ENCODE measurements at places on chromosomes 5 and 9.

DNA sequence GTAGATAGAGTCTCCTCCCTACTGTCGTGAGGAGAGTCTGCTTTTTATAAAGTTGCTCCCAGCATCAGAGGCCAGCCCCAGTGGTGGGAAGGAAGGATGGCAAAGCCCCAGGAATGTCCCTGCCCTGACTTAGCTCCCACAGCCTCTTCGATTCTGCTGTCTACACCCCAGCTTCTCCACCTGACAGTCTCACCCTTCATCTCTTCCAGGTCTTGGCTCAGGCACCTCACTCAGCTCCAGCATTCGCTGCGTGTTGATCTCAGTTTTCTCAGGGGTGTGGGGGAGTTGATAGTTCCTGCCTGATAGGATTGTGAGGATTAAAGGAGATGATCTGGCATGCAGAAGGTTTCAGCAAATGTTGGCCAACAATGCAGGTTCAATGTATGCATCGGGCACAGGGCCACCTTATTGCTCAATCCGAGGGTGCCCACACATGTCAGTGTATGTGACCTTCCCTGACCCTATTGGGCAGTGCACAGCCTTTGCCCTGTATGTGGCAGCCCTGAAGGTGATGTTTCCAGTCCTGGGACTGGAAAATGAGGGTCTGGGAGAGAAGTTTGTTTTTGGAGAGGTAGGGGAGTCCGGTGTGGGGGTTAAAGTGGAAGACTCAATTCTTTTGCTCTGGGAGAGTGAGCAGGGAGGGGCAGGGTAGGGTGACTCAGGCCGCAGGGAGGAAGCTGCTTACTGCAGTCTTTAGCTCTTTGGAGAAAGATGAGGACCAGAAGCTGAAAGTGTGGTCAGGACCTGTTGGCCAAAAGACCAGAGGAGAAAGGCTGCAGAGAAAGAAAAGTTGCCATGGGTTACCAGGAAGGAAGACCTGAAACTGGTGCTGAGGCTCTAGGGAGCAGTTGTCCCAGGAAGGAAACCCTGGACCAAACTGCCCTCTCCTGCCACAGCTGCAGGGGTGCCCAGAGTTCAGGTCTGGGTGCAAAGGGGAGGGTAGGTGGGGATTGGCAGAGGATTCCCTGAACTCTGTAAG, 153.2 kb downstream of the MACROH2A1 start:
- DNase-seq, result no peak

DNA sequence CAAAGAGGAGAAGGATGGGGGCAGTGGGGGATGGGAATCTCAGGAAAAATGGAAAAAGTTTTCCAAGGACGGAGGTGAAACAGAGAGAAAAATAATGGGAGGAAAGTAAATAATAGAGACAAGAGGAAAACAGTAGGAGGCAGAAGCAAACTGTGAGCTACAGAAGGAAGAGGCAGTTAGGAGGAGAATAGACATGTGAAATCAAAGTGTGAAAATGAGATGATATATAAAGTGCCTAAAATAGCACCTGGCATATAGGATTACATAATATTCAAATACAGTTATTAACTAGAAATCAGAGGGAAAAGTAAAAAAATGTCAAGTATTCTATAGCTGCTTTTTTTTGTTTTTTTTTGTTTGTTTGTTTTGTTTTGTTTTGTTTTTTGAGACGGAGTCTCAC, 44.0 kb upstream of the PLIN2 start:
- DNase-seq, result no peak

DNA sequence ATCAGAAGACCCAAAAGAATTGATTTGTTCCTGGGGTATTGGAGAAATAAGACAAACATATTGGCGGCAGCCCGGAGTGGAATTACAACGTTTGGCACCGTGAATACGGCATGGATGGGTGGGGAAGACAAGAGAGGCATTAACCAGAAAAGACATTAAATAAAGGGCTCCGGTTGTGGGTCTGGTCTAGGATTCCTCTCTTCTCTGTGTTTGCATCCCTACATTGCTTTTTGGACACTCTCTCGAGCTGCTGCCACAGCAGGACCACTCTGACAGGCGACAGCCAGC, 138.7 kb upstream of the PALM2AKAP2 start:
- no peak for DNase-seq

DNA sequence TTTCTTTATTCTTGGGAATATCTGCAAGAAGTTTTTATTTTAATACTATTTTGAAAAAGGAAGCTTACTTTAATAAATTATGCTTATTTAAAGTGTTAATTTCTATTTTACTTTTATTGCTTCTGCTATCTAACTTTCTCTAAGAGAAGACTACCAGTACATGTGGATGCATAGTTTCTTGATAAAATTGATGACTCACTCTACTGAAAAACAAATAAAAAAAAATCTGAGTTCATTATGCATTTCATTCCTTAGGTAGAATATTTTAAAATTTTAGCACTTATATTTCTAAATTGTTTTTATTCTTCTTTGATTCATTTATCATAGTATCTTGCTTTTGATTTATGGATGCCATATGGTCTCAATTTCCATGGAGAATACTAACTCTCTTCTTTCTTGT, 217.9 kb downstream of the TAF11L14 start:
- DNase-seq, result no peak

DNA sequence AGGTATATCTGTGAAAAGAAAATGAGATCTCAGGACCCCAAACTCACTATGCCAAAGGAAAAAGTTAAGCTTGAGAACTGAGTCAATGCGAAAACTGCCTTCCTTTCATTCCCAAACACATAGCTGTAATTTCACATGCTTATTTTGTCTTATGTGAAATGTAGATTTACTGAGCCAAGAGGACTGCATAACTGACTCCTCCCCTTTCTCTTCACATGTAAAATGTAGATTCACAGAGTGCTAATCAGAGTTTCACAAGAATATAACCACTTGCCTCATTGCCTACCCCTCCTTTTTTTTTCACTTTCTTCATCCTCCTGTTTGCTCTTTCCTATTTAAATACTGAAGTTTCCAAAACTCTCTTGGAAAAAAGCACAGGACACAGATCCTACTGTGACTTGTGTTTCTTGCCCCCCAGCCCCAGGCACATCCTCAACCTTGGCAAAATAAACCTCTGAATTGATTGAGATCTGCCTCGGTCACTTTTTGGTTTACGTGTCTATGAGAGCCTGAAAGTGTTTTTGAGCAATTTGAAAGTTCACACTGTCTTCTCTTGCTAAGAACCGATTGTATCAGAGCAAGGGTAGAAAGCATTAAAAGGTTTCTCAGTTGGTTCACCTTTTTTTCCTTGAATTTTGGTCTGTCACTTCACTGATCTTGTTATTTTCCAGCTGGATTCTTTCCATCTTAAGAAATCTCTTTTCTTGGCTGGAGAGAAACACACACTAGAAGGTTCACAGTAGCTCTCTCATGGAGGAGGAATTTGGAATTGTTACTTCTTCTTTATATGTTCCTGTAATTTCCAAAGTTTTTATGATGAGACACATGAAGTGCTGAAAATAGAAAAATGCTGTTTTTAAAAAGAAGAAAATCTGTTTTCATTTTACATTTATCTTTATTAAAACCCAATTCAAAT, 44.8 kb upstream of the SNAPC3 start:
- DNase-seq, result no peak

DNA sequence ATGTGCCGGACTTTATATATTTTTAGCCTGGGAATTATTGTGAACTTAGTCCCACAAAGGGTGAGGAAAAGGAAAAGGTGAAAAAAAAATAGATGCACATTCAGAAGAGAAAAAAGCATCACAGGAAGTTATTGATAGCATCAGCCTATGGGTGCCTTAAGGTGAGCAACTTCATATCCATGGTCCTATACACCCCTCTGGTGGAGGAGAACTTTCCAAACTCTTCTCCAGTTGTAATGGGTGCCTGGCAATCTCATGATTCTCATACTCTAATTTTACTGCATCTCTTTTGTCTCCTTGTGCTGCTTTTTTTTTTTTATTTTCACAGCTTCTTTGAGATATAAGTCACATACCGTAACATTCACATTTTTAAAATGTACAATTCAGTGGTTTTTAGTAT, 107.4 kb downstream of the JAKMIP2 start:
- no peak for DNase-seq

GRCh38 chr5:139565411-139566305, 4.5 kb downstream of the UBE2D2 start:
- peak; percentile 87 for DNase-seq

- peak; percentile 61 for DNase-seq
These were observed 159.5 kb downstream of the GNA14 start for GRCh38 chr9:77488439-77489126.

DNA sequence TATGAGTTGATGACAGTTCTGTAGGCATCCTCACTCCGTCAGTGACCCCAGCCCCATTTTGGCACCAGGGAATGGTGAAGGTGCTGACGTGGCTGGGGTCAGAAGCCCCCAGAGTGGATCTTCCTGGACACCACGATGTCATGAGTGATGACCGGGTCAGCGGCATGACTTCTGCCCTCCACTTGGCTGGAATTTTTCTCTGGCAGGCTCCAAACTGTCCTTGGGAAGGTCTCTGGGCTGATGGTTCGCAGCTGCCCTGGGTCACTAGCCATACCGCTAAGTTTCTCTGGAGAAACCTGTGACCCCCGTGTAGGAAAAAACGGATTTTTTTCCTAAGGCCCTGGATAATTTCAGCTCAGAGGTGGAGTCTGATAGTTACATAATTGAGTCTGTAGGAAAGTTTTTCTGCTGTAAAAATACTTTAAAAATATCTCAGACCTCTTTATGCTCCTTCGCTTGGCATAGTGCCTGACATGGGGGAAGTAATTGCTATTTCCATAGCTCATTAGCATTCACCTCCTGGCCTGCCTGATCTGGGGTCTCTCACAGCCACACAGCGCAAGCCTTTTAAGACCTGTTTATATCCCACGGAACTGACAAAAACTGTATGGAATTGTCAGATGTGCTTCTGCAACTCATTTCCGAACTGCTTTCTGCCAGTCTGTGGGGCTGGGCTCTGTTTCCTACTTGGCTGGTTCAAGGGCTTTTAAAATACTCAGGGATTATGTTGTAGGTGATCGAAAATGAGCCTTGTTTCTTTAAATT, 69.2 kb downstream of the ANGPTL2 start:
- DNase-seq, result no peak

- DNase-seq, result no peak
These were observed 803.8 kb upstream of the ZNF608 start for GRCh38 chr5:125550274-125550673.

DNA sequence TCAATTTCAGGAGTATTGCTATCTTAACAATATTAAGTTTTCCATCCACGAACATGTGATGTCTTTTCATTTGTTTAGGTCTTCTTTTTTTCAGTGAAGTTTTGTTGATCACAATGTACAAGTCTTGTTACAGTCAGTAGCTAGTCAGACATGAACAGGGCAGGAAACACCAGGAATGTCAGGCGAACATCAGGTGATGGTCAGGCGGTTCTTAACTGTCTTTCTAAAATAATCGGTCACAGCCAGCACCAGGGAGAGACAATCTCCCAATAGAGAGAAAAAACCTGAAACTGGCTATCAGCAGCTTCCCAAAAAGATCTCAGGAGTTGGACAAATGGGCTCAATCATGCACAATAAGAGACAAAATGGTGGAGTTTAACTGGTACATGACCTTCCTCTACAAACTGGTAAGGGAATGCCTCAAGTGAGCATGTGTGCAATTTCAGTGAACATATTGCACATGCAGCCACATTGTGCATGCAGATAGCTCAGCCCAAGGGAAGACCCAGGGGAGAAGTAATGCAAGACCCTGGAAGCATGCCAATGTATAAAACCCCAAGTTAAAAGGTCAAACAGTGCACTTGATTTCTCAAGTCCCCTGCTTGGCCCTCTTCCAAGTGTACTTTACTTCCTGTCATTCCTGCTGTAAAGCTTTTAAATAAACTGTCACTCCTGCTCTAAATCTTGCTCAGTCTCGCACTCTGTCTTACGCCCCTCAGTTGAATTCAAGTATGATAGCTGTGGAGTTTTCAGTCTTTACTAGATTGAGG, 176.1 kb upstream of the RASEF start:
- DNase-seq, result no peak

- DNase-seq, result no peak
These were observed 83.5 kb downstream of the HTR1A start for GRCh38 chr5:63878788-63879187.

- no peak for DNase-seq
These were observed 6.5 kb downstream of the ERGIC1 start for GRCh38 chr5:172840432-172841154.

DNA sequence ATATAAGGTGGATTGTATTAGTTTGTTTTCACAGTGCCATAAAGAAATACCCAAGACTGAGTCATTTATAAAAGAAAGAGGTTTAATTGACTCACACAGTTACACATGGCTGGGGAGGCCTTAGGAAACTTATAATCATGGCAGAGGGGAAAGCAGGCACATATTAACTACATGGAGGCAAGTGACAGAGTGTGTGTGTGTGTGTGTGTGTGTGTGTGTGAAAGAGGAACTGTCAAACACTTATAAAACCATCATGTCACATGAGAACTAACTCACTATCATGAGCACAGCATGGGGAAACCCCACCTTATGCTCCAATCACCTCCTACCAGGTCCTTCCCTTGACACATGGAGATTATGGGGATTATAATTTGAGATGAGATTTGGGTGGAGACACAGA, 118.6 kb downstream of the SPEF2 start:
- DNase-seq, result peak; percentile 54

DNA sequence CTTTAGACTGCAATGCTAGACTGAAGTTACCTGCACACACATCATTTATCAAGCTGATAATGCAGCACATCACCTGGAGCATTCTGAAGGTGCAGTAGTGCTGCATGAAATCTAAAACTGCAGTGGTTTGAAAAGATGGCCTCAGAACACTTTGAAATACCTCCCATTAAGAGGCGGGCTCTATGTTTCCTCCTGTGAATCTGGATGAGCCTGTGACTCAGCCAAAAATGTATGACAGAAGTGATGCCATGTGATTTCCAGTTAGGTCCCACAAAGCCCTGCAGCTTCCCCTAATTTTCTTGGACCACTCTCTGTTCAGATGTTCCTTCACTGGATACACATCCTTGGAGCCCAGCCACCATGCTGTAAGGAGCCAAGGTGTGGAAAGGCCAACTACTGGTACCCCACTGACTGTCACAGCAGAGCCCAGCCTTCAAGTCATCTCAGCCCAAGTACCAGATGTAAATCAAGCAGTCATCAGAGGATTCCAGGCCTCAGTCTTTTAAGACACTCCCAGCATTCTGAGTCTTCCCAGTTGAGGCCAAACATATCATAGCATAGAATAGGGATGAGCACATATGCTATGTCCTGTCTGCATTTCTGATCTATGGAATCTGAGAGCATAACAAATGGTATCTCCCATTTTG, 27.2 kb upstream of the DEPDC1B start:
- no peak for DNase-seq

DNA sequence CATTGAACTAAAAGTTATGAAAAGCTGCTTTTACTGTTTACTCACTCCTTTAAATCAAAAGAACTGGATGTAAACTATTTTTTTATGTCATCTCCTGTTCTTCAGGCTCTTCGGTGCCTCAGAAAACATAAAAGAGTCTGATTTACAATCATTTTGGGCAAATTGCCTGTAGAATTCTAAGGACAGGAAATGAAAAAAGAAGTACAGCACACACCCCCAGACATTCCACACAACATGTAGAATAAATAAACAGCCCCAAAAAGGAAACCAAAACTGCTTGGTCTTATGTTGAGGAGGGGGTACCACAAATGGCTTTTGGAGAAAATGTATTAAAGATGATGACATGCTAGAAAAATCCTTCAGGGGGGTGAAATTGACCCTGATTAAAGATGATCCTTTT, 57.2 kb downstream of the ITGA1 start:
- DNase-seq, result no peak

- no peak for DNase-seq
These were observed 54.1 kb downstream of the ARHGEF37 start for GRCh38 chr5:149635394-149635793.

- no peak for DNase-seq
These were observed 352.7 kb downstream of the SPOCK1 start for GRCh38 chr5:137146402-137146890.
